ENCODE measurements at places on chromosomes 5 and 9.

GRCh38 chr9:76759732-76760131 is 4.5 kb upstream of the PCA3 start:
- no peaks in the 10 kb centered on the region for H3K27me3 ChIP-seq
- H3K36me3 ChIP-seq, result no peaks in the 10 kb centered on the region
- H3K27ac ChIP-seq, result peak overlapping the region; percentile 62

DNA sequence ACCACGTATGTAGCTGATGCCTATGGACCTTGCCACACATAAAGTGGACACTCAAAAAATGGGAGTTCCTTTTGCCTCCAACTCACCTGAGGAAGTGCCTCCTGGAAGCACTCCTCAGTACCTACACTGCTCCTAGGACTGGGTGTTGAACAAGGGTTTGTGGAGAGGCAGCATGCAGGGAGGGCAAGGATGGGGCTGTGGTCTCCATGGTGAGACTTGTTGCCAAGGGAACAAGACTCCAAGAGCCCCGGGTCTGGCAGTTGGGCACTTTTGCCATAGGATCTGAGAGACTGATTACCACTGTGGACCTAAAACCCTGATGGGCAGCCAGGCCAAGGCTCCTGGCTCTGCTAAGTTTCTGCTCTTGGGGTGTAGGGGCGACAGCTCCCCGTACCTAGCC is 6.9 kb upstream of the NR5A1 start:
- H3K4me1 ChIP-seq, result no peaks in the 10 kb centered on the region
- H3K27me3 ChIP-seq, result peaks cover 8% of the 10 kb centered on the region
- H3K4me3 ChIP-seq, result no peak overlapping the region
- no peak overlapping the region for H3K27ac ChIP-seq
- no peak for DNase-seq

- H3K4me3 ChIP-seq, result no peak overlapping the region
- DNase-seq, result no peak
- no peaks in the 10 kb centered on the region for H3K36me3 ChIP-seq
- H3K27ac ChIP-seq, result no peak overlapping the region
Observed at GRCh38 chr9:68418259-68418845, 61.9 kb downstream of the PGM5 start.

DNA sequence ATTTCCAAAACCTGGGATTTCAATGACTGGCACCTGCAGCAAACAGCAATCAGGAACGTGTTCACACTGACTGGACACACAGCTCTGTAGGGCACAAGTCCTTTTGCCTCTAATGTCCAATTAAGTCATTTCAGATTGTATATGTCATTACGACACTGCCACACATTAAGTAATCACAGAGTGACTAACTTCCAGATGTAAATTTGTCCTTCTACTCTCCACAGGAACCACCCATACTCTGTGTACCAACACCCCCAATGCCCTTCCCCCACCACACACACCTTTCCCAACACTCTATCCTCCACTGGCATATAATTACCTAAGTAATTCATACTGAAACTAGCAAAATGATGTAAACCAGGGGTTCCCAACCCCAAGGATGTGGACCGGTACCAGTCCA is 30.5 kb downstream of the LARS1 start:
- no peak overlapping the region for H3K4me3 ChIP-seq
- no peak for DNase-seq
- no peaks in the 10 kb centered on the region for H3K4me1 ChIP-seq

- no peak for DNase-seq
- no peak overlapping the region for H3K4me3 ChIP-seq
- no peaks in the 10 kb centered on the region for H3K36me3 ChIP-seq
- no peak overlapping the region for H3K27ac ChIP-seq
Observed at GRCh38 chr9:22508790-22509189, 62.2 kb downstream of the DMRTA1 start.

DNA sequence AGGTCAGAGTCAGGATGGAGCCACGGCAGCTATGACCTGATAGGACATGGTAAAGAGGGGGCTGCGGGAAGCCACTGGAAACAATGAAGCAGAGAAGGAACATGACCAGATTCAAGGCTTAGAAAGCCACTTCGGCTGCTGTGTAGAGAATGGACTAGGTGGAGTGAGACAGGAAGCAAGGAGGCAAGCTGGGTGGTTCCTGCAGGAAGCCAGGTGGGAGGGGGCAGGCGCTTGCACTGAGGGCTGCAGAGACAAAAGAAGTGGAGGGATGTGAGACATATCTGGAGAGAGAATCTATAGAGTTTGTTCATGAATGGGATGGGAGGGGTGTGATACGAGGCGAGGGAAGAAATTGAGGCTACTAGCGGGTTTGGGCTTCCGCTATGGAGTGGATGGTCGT is 19.0 kb upstream of the N4BP3 start:
- peaks cover 9% of the 10 kb centered on the region for H3K4me1 ChIP-seq
- DNase-seq, result no peak
- H3K4me3 ChIP-seq, result no peak overlapping the region
- peak overlapping the region; percentile 5 for H3K27ac ChIP-seq

- peaks cover 36% of the 10 kb centered on the region for H3K36me3 ChIP-seq
- no peak overlapping the region for H3K27ac ChIP-seq
Observed at GRCh38 chr5:138809391-138809790, 56.2 kb downstream of the CTNNA1 start.
